ENCODE measurements at places on chromosomes 1 and 21.
A peak's percentile ranks its signal among the peaks of the same experiment; 100 is the strongest.

- DNase-seq: no peak
Observed at GRCh38 chr21:43269440-43269839, 100.6 kb downstream of the CRYAA start.

DNA sequence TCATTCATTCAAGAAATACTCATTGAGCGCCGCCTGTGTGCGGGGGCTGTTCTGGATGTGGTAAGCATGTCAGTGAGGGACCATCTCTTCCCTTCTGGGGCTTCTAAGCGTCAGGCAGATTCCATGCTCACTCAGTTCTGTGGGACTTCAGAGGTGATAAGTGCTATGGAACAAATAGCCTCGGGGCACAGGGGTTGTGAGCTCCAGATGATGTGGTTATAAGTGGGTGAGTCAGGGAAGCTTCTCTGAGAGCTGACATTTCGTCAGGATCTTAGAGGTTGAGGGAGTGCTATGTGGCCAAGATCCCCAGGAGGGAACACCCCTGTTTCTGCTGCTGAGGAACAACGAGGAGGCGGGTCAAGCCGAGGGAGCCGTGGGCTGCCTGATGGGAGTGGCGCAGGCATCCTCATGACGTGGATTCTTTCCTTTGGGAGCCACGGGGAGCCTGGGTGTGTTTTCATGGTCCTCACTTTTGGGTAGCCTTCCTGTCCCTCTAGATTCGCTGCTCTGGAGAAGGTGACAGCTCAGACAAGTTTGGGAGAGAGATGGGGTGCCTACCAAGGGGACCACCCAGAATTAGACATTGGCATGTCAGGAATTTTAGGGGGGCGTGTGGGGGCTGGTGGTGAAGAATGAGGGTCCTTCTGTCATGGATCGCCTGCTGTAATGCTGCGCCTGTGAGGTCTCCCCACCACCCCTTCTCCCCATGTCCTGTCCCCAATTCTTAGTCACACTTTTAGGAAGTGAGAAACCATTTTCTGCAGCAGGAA, 38.5 kb downstream of the HUNK start:
- DNase-seq: no peak

DNA sequence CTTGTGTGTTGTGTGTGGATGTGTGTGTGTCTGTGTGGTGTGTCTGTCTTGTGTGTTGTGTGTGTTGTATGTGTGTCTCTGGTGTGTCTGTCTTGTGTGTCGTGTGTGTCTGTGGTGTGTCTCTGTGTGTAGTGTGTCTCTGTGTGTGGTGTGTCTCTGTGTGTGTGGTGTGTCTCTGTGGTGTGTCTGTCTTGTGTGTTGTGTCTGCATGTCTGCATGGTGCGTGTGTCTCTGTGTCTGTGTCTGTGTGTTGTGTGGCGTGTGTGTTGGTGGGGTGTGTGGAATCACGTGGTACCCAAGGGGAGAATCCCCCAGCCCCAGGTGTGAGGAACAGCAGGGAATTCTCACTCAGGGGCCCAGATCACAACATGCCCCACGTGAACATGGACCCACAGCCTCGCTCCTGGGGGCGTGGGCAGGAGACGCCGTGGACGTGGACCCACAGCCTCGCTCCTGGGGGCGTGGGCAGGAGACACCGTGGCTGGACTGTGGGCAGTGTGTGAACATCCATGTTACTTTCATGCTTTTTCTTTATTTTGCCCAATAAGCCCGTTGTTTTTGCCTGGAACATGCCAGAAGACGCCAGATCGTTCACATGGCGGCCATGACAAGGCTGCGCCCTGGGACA, 67.8 kb downstream of the SLC19A1 start:
- no peak for DNase-seq

GRCh38 chr1:236124965-236125364, 17.4 kb upstream of the GPR137B start:
- no peak for DNase-seq

- no peak for DNase-seq
Observed at GRCh38 chr1:66247415-66248208, 286.3 kb upstream of the SGIP1 start.

GRCh38 chr1:220703305-220703704, 13.1 kb downstream of the C1orf115 start:
- DNase-seq: no peak

GRCh38 chr1:171263901-171264300, 15.6 kb downstream of the FMO1 start:
- DNase-seq: no peak

- DNase-seq: peak; percentile 35
Observed at GRCh38 chr1:155207806-155208540, at the start of gene THBS3. THBS3 (minus strand) TSS chr1:155207897; CDS start chr1:155207876, 21 bp downstream.

GRCh38 chr1:196467230-196467925, 140.9 kb downstream of the KCNT2 start:
- DNase-seq: no peak

DNA sequence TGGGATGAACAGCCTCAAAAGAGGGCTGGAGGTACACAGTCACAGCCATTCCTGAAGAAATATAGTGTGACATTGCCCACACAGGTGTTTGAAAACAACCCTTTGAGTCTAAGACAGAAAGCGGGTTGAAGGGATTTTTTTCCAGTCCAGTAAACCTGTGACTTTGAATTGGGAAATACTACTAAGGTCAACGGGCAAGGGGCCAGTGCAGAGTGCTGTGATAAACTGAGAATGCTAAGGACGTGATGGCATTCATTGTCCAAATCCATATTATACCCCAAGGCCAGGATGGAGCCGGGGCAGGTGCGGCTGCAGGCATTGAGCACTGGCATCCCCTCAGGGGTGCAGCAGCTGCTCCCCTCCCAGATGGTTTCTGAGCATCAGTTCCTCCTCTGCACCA, 36.6 kb downstream of the KIAA0040 start:
- DNase-seq: no peak

GRCh38 chr1:58165073-58165472, 381.5 kb downstream of the OMA1 start:
- no peak for DNase-seq

- DNase-seq: no peak
Observed at GRCh38 chr1:70083519-70083918, 121.9 kb downstream of the LRRC40 start.

DNA sequence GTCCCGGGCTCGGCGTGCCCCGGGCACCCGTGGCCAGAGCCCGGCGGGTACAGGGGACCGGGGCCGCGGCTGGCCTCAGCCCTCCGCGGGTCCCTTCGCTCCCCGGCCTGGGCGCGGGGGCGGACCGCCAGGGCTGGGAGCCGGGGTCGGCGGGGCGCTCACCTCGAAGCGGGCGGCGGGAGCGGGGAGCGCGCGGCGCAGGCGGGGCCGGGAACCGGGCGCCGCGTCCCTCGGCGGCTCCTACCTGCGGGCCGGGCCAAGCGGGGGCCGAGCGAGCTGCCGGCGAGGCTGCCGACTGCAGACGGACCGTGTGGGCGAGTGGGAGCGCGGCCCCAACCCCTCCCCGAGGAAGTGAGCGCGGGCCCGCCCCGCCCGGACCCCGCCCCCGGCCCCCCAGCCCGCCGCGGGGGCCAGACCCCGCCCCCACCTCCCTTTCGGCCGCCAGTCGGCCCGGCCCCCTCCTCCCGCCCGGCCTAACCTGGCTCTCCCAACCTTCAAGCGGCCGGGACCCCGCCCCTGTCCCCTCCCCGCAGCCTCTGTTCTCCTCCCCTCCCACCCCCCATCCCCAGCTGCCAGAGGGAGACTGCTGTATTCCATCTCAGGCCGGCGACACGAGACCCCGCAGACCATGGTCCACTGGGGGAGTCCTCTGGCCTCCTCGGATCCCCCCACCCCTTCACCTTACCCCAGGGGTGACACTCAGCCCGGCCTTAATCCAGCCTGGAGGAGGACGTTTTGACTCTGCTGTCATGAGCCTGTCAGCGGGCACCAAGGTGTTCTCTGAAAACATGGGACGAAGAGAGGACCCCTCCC, at the start of gene FHL3:
FHL3 (minus strand) TSS at position 320 of the 813 bp plus-strand sequence. CDS start 6,102 bp downstream, outside the sequence.
- peak; percentile 98 for DNase-seq

GRCh38 chr1:1605034-1605591, 5.2 kb upstream of the FNDC10 start:
- DNase-seq: no peak

- no peak for DNase-seq
Observed at GRCh38 chr1:150085406-150085805, 17.8 kb downstream of the VPS45 start.

GRCh38 chr1:31822766-31823165, 6.9 kb upstream of the SPOCD1 start:
- no peak for DNase-seq

- DNase-seq: no peak
Observed at GRCh38 chr1:65148548-65149350, 746 bp downstream of the AK4 start.

DNA sequence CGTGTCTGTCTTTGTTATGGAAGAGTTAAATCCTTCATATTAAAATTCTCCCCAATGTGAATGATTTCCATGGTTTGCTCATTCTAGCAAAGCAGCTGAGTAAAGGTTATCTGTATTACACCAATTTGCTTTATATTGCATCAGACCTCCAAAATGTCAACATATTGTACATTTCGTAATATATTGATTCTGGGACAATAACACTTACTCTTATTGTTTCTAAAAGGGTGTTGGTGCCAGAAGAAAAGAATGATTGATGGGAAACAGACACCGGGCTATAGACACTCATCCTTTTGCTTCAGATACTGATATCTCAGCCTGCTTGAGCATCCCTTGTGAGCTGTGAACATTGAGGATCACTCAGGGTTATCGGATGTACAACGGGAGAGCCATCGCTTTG, 7.0 kb downstream of the NTNG1 start:
- no peak for DNase-seq

DNA sequence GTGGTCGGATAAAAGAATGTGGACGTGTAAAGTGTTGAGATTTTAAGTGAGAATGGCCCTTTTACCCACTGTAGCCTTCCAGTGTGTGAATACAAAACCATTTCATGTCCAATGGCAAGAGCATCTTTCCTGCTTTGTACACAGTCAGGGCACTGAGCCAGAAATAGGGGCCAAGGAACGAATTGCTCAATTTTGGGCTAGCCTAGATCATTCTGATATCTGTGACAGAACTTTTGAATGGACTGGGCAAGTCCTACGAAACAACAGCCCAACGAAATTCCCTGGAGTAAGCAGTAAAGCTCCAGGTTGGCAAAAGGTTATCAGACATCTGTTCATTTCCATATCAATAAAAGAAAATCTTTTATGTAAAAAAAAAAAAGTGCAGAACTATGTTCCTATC, 5.5 kb downstream of the KIF26B start:
- no peak for DNase-seq

DNA sequence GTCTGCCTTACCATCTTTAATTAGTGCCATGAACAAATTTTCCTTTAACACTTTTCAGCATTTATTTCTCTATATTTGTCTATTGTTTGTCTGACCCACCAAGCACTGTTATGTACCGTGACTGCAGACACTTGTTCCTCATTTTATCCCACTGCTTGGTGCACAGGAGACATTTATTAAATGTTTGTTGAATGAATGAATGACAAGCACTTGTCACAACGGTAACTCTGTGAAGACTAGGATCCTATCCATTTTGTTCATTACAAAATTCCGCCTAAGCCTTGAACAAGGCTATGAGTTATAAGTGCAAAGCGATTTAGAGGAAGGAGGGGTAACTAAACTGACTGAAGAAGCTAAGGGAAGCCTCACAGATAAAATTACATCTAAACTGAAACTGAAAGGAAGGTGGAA, 379 bp upstream of the STRIP1 start:
- no peak for DNase-seq

DNA sequence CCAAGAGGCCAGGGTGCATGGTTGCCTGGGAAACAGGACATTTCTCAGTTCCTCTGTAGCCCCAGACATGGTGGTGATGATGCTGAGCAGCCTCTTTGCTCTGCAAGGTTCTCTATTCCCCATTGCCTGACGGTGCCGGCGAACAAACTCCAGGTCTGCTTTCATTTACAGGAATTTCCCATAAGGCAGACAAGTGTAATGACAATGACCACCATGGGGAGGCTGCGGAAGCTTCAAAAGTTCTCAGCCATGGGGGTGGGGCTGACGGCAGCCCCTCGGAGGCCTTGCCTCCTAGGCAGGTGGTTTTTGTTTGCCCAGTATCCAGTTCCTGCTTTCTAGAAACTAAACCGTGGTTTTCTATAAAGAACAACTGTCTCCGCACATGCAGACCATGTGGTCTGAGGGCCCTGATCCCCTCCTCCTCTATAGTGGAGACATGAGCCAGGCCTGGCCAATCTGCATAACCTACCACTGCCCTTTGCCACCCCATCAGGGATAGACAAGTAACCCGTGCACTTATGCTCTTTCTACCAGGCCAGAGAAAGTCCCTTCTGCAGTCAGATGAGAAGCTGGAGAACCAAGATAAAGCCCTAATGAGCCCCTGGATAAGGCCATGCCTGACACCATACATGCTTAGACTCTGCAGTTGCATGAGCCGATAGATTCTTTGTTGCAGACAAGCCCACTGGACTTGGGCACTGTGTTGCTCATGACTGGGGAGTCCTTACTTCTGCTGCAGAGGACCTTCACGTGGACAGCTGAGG, 54.1 kb downstream of the LDLRAD2 start:
- no peak for DNase-seq

- DNase-seq: no peak
Observed at GRCh38 chr1:10782491-10783244, 13.8 kb downstream of the CASZ1 start.

- DNase-seq: no peak
Observed at GRCh38 chr1:226635456-226635941, 86.9 kb downstream of the STUM start.

- no peak for DNase-seq
Observed at GRCh38 chr1:86741947-86742572, 37.7 kb downstream of the SH3GLB1 start.

DNA sequence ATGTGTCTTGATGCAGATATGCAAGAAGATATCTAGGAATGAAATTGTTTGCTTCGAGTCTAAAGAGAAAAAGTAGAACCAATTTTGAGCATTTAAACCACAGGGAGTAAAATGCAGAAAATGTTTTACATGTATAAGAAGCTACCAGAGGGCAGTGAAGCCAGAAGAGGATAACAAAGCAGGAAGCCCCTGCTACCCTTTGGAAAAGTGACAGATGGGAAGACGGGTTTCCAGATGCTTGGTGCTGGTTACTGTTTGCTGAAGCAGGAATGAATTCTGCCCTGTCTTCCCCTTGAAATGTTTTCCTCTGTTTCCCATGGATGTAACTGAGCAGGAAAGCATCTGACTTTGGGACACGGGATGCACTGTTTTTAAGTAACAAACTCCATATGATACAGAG, 822.2 kb downstream of the MRPL39 start:
- DNase-seq: no peak

DNA sequence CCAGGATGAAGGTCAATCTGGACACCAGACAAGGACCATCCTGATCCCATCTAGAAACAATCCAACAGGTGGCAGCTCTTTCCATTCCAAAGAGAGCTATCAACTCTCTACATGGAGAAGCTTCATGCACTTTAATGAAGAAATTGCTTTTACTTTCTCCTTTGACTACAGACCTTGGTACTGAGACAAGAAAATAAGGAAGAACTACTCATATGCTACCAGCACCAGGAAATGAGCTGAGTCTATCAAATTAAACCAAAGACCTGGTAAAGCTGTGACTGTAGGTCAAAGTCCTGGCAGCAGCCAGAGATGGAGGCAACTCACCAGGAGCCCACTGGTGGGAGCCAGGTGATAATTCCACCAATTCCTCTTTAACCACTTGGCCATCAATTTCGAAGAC, 64.3 kb upstream of the LRRC8B start:
- no peak for DNase-seq

All from DMS 273 treated with DMSO at 0.1 percent for 48 hours (cell line).